ENCODE measurements at places on chromosomes 4 and X.

DNA sequence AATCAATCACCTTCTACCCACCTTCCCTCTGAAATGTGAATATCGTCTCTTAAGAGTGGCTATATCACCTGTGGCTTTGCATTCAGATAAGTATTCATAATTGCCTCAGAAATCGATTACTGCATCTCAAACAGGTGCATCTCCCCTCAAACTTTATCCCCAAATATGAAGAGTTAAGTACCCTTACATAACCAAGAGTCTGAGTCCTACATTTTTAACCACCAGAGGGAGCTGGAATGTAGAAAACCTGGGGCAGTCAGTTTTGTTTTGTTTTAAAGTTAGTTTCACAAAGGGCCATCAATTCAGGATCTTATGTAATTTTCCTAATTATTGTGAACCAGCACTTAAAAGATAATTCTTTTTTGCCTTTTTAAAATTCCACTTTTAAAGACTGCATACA lies 5.7 kb downstream of the TCEANC start:
- peak; percentile 29 for DNase-seq

GRCh38 chr4:18975916-18976808 lies 954.6 kb upstream of the LCORL start:
- no peak for DNase-seq

DNA sequence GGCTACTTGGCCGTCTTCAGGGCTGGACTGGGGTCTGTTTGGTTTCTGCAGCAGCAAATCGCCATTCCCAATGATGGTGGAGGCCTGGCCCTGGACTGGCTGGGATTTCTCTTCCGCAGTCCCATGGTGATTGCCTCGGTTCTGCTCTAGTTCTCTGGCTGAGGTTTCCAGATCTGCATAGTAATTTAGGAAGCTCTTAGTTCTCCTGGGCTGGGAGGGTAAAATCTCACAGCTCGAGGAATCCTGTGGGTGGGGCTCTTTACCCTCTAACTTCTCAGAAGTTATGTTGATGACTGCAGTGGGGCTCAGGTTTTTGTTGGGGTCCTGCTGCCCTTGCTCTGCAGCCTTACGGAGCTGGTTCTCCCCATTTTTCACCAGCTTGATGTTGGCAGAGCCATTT lies 200.6 kb downstream of the APBB2 start:
- no peak for DNase-seq

DNA sequence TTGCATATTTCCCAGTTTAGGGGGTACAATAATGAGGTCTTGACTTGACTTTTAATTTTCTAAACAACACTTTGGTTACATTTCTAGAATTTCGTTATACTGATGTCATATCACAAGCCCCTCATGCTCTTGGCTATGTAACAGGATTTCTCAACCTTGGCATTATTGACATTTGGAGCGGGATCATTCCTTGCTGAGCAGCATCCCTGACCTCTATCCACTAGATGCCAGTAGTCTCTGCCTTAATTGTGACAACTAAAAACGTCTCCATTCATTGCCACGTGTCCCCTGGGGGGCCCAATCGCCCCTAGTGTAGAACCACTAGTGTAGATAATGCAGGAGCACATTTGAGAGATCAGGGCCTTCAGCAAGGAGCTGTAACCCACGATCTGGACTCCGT lies 234.2 kb upstream of the MID1 start:
- DNase-seq, result no peak

- no peak for DNase-seq
Observed at GRCh38 chr4:26663888-26664287, 80.0 kb downstream of the TBC1D19 start.

DNA sequence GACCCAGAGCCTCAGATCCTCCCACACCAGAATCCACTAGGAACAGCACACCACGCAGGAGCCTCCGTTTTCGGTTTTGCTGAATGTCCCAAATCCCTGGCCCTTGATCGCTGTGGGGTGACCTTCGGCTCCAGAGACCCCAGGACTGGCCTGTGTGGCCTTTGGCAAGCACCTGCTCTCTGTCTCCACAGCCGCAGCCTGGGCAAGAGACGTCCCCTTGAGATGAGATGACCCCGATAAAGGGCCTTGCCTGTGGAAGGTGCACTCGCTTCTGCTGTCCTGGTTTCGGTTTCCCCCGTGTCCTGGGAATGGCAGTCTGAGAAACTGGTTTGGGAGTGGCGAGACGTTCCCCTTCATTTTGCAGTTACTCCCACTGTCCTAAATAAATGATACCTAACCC lies 9.6 kb downstream of the PSAPL1 start:
- no peak for DNase-seq

DNA sequence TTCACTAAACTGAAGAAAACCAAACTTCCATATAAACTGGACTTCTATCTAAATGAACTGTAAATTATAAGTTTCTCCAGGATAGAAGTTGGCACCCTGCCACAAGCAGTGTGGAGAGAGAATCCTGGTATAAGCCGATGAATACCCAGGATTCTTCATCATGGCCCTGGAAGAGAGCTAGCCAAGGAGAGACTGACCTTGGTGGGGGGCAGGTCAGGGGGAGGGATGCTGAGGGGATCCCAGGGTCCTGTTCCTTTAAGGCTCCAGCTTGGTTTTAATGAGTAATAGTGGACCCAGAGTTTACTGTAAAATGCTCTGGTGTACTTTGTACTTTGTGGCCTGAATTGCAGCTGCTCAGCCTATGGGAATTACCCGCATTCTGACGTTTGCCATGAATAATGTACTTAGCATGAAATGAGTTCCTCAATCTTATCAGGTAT lies 16.9 kb downstream of the RASSF6 start:
- DNase-seq, result no peak
